ENCODE measurements at places on chromosomes 13 and 19.

DNA sequence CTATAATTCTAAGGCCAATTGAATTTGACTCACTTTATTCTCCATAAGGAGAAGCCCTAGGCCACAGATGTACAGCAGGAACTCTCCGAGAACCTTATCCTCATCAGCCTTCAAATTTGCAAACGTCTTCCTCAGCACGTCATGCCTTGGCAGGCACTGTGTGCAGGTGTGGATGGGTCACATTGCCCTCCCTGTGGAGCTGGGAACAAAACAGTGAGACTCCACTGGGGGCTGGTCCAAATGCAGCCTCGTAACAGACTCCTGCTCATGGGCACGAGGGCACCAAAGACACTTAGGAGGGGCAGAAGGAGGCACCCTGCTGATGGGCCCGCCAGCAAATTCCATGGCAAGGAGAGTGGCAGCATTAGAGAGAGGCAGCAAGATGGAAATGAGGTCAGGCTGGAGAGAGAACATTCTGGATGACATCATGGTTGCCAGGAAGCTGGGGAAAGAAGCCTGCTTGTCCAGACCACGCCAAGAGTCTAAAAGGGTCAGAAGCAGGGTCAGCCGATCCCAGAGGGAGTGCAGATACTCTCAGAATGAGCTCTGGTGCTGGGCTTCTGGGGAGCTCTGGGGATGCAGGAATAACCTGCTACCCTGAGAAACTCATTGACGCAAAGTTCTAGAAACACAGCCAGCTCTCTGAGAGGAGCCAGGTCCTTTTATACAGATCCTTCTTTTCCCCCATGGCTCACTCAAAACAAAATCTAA lies 242.2 kb downstream of the B3GLCT start:
- DNase-seq: no peak

DNA sequence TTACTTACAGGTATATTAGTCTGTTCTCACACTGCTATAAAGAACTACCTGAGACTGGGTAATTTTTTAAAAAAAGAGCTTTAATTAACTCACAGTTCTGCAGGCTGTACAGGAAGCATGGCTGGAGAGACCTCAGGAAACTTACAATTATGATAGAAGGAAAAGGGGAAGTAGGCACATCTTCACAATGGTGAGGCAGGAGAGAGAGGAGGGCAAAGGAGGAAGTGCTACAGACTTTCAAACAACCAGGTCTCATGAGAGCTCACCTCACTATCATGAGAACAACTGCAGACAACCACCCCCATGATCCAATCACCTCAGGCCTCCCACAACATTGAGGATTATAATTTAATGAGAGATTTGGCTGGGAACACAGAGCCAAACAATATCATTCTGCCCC lies 511.7 kb downstream of the SLITRK6 start:
- no peak for DNase-seq

- DNase-seq: no peak
These were observed at the start of gene MAMSTR for GRCh38 chr19:48719263-48720171. TSS of gene MAMSTR (minus strand) at chr19:48719725. CDS start at chr19:48719031, 694 bp downstream.

- no peak for DNase-seq
These were observed at the start of gene RASIP1 for GRCh38 chr19:48740164-48740972. TSS of gene RASIP1 (minus strand) at chr19:48740610. CDS start at chr19:48740282, 328 bp downstream.

GRCh38 chr13:111789420-111789819 lies 277.5 kb upstream of the SOX1 start:
- no peak for DNase-seq

DNA sequence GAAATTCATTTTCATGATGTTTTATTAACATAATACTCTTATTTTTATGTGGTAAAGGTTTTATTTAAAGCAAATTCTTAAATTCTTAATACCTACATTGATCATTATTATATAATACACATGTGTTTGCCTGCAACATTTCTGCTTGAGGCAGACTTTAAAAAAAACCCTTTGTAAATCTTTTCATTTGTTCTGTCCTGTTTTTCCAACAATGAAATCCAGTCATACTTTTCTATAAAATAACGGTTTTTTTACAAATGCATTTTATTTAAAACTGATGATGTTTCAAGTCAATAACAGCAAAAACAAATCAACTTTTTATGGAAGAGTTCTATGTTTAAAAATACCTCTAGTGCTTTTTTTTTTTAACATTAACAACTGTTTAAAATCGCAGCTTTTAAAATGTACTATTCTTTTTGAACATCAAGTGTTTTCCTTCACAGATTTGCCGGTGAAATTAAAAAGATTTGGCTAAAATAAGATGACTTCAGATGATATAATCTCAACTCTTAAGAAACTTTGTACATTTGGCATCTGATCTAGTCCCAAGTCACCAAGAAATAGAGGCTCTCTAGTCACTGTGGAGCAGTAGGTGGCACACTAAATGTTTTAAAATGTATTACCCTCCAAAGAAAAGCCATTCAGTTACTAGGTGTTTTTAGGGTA lies 5.1 kb downstream of the POU4F1 start:
- no peak for DNase-seq

GRCh38 chr13:112891477-112892401 lies 77.3 kb upstream of the MCF2L start:
- DNase-seq: no peak

DNA sequence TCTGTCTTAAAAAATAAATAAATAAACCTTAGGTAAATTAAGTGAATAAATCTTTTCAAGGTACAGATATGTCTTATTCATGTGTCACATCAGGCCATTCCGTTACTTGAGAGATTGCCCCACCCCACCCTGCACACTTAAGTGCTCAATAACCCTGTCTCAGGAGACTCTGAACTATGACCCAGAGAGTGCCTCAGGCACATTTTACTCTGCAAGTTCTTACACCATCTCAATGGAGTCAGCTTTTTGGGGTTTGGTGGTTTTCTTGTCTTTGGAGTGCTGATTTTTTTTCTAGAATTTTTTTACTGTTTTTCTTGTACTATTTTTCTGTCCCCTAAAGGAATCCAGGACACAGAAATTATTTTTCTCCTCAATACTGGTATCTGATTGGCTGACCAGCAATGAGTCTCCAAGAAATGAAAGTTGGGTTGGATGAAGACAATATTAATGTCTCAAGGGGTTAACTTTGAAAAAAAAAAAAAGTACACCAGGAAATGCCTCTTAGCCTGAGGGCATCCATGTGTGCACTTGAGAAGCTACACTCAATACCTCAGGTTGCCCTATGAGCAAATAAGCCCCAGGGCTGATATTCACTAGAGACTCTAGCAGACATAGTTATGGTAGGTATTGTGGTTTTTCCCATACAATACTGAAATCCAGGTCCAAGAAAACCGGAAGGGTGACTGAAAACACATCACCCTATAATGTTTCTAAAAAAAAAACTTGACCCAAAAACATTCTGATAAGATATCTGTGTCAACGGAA lies 114.6 kb upstream of the ZNF91 start:
- DNase-seq: no peak

DNA sequence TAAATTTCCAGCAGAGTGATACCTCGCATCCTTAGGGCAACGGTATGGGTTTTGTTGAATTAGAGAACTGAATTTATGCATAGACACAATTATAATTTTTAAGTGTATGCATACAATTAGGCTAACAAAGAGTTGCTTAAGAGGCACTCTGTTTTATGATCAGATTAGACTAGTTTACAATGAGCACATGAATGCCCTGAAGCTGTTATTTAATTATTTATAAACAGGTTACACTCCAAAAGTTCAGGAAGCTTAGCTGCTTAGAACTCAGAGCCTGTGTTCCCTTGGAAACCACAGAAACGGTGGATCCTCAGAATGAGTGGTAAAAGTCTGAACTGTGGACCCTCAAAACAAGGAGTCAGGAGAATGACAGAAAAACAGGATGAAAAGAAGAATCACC lies 72.5 kb upstream of the FBXL3 start:
- no peak for DNase-seq

- no peak for DNase-seq
These were observed 9.6 kb upstream of the KPTN start for GRCh38 chr19:47493378-47494210.

GRCh38 chr13:69579351-69579750 lies 528.3 kb upstream of the ATXN8OS start:
- DNase-seq: no peak

DNA sequence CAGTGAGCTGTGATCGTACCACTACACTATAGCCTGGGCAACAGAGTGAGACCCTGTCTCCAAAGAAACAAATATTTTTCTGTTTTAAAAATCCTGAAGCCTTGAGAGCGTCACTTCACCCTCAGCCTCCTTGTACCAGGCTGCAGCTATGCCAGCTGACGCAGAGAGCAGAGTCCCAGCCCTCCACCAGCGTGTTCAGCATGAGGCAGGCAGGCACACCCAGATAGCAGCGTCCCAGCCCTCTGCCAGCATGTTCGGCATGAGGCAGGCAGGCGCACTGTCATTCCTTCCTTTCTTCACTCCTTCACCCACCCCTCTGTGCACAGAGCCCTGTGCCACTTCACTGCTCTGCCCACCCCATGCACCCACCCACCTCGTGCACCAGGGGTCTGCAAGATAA lies 43.3 kb upstream of the USE1 start:
- DNase-seq: no peak

DNA sequence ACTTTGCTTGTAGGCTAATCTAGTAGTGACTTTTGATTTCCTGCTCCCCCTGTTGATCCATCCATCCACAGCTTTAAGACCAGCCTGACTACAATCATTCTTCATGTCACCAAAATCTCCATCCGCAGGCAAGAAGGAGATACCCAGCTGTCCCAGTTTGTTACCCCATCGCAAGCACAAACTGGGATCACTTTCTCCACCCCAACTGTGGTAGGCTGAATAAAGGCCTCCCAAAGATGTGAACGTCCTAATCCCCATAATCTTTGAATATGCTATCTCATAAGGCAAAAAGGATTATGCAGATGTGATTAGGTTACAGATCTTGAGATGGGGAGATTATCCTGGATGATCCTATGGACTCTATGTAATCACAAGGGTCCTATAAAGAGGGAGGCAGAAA lies 202.0 kb downstream of the ENOX1 start:
- no peak for DNase-seq

DNA sequence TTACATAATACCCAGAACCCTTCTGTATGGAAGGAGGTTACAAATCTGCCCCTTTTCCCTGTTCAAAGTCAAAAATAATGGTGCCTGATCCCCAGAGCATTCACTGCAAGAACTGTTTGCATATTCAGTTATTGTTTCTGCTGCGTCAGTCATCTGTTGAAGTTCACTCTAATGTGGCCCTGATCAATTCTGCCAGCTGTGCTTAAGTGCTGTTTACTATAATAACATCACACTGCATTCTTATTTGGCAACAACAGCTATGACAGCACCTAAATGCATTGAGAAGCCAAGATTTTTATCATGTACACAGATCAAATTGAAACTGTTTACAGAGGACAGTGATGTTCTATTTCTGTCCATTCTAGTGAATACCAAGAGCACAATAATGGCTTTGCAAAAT lies 115.9 kb downstream of the DACH1 start:
- DNase-seq: no peak

GRCh38 chr13:95474992-95475391 lies 77.5 kb upstream of the CLDN10 start:
- no peak for DNase-seq

DNA sequence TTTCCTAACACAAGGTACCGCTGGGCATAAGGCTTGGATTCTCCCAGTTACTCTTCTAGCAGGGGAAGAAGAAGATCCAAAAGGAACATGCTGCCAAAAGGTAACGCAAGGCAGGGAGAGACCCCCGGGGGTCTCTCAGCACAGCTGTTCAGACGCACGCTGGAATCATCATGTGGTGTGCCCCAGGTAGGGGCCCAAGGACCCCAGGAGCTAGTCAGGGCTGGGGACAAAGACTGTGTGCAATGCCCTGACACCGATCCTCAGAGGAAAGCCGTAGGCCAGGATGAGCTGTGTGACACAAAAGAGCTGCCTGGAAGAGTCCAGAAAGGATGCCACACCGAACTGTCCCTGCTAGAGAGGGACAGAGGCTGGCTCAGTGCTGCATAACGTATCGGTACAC lies 22.3 kb upstream of the EPHX3 start:
- no peak for DNase-seq

DNA sequence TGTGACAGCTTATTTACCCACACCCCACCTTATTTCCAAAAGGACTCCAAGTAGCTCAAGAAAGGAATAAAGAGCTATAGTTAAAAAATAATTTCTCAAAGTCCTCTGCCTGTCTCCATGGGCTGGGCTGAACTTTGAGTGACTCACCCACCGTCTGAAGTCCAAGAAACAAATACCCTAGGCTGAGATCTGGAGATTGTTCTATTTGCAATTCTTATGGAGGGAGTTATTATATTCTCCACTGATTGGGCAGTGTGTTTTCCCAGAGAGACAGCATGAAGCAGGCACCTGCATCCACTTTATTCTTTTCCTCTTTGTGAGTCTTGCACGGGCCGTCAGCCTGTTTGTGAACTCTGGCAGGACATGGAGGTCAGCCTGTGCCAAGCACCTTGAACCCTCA lies 63.2 kb downstream of the SHISA2 start:
- no peak for DNase-seq

DNA sequence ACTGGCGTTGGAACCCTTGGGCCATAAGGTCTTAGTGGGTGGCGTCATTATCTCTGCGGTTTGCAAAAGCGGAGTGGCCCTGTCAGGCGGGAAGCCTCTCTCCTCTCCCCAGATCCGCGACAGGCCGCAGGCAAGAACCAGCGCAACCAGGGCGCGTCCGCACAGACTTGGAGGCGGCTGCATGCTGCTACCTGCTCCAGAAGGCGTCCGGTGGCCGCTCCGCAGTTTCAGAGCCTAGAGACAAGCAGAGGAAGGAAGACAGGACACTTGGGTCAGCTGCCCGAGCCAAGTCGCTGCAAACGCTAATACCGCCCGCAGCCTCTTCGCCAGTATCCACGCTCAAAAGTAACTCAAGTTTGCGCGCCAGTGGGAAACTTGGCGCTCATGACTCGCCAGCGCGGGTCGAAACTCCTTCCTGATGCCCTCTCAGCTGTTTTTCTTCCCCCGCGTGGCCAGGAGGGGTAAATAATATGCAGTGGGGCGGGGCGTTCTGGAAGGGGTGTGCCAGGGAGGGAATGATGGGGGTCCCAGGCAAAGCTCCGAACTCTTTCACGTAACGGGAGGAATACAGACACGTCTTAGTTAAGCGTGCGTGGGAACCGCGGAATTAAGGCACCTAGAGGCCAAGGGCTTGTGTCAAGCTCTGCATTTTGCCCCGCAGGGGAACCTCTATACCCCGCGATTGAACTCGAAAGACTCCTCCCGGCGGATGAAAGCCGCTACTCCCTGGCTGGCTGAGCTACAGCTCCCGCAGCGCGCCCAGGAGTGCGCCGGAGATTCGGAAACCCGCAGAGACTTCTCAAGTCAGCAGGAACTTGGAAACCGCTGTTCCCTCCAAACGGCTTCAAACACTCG lies at the start of gene EDNRB:
Gene EDNRB, minus strand, starts transcription at position 441 of the 855 bp plus-strand sequence. Its CDS starts 258 bp downstream, at position 183.
- DNase-seq: no peak

DNA sequence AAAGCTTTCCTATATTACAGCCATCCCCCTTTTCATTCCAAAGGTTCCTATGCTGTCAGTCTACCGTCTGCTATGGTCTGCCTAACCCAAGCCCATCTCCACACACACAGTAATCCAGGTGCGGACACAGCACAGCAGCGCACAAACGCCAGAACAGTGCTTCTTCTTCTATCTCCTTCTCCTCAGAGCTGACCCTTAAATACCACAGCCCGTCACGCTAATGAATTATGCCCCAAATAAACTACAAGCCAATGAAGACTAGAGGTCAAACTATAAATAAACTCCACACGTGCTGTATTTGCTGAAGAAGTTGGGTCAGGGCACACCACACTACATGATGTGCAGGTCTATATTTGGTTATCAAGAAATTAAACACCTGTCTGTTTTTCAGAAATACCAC lies 71.8 kb downstream of the TBC1D4 start:
- DNase-seq: no peak

- DNase-seq: no peak
These were observed 65.8 kb downstream of the MRPL57 start for GRCh38 chr13:21242236-21242635.
